ENCODE measurements at places on chromosomes 11 and 22. TPM values are rescaled to one million over a fixed set of nuclear protein-coding genes. Genes with fewer than 3 reads are reported as not detected.

F2 gene
- not detected for total RNA-seq

TSG101 gene
- total RNA-seq: 62.2 TPM

NPTXR gene
- total RNA-seq: 5.4 TPM

CNIH2 gene
- total RNA-seq: not detected

APOBEC3B gene
- total RNA-seq: 0.23 TPM

SCO2 gene
- total RNA-seq: 1.3 TPM

SLN gene
- total RNA-seq: 0.17 TPM

EMID1 gene
- 6.8 TPM for total RNA-seq

FUT4 gene
- 5.1 TPM for total RNA-seq

ALDH3B1 gene
- 26.4 TPM for total RNA-seq

TRPM5 gene
- total RNA-seq: 0.12 TPM

YWHAH gene
- total RNA-seq: 87.6 TPM

USP2 gene
- 0.58 TPM for total RNA-seq

OR4A16 gene
- total RNA-seq: not detected

SPDYC gene
- total RNA-seq: not detected

INS gene
- total RNA-seq: not detected

LSP1 gene
- 34.2 TPM for total RNA-seq

APOA5 gene
- not detected for total RNA-seq

SAA4 gene
- not detected for total RNA-seq

DEUP1 gene
- total RNA-seq: not detected

WDR74 gene
- total RNA-seq: 40.7 TPM

CHRNA10 gene
- total RNA-seq: 0.12 TPM

CRYBA4 gene
- total RNA-seq: not detected

PEX16 gene
- 25.1 TPM for total RNA-seq

SWAP70 gene
- 20.7 TPM for total RNA-seq

ROBO4 gene
- 13.4 TPM for total RNA-seq

TXN2 gene
- 101 TPM for total RNA-seq

RASGRP2 gene
- 0.68 TPM for total RNA-seq

MS4A4A gene
- total RNA-seq: not detected

JAML gene
- not detected for total RNA-seq

GAS2L1 gene
- 15.7 TPM for total RNA-seq

MS4A3 gene
- total RNA-seq: not detected

MAPK8IP1 gene
- total RNA-seq: 10.0 TPM

SCN4B gene
- not detected for total RNA-seq

WT1 gene
- total RNA-seq: 30.3 TPM

BIK gene
- total RNA-seq: not detected

MYO7A gene
- 0.23 TPM for total RNA-seq

SHANK3 gene
- 3.8 TPM for total RNA-seq

MAJIN gene
- not detected for total RNA-seq

IGF2 gene
- 549 TPM for total RNA-seq

MOV10L1 gene
- total RNA-seq: 2.9 TPM

PTPRCAP gene
- total RNA-seq: not detected

MMP11 gene
- total RNA-seq: 12.3 TPM

MS4A15 gene
- total RNA-seq: not detected

OTUB1 gene
- total RNA-seq: 83.1 TPM

ANO9 gene
- total RNA-seq: not detected

MYO18B gene
- 0.12 TPM for total RNA-seq

FOLH1 gene
- not detected for total RNA-seq
